NCI-H1105 (cell line): ENCODE measurements at places on chromosomes 1 and 21.

DNA sequence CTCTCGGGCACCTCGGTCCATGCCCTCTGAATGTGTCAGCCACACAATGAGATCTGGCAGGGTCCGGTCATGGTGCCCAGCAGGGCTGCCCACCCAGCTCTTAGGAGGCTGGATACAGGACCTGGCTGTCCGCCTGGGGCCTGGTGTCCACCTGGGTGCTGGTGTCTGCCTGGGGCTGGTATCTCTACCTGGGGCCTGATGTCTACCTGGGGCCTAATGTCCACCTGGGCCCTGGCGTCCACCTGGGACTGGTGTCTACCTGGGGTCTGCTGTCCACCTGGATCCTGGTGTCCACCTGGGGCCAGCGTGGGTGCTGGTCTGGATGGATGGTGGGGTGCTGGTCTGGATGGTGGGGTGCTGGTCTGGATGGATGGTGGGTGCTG is 45.1 kb upstream of the ACTRT2 start:
- no peak for DNase-seq

GRCh38 chr1:94698759-94699502 is 121.2 kb upstream of the SLC44A3 start:
- DNase-seq = no peak

DNA sequence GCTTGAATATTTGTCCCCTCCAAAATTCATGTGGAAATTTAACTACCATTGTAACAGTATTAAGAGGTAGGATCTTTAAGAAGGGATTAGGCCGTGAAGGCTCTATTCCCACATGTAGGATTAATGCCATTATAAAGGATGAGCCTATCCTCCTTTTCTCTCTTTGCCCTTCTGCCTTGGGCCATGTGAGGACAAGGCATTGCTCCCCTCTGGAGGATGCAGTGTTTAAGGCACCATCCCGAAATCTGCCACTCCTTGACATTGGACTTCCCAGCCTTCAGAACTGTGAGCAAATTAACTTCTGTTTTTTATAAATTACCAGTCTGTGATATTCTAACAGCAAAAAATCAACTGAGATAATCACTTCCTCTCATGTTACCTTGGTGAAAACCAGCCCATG is 124.4 kb downstream of the TOMM20 start:
- no peak for DNase-seq

GRCh38 chr1:215001419-215002021 is 81.0 kb upstream of the KCNK2 start:
- peak; percentile 22 for DNase-seq

DNA sequence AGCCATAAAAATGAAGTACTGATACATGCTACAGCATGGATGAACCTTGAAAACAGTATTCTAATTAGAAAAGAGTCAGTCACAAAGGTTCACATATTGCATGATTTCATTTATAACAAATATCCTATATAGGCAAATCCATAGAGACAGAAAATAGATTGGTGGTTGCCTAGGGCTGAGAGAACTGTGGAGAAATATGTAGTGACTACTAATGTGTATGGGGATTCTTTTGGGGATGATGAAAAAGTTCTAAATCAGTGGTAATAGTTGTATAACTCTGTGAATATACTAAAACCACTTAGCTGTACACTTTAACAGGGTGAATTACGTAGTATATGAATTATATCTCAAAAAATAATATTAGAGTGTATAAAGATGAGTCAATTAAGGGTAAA is 45.8 kb downstream of the RNF115 start:
- no peak for DNase-seq

DNA sequence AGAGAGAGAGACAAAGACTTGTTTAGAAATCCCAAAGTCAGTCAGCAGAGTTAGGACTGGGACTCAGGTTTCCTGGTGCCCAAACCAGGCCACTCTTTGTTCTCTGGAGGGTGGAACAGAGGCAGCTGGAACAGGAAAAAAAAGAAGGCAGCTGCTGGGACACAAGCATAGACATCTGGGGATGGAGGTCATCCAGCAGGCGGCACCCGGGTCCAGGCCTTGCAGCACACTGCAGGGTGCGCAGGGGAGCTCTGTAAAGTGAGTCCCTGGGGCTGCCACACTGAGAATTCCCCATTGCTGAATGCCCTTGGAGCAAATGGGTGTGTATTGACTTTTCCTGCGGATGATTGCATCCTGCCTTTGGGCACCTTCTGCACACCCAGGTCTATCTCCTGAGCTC is 222.9 kb upstream of the CSF3R start:
- DNase-seq = no peak

DNA sequence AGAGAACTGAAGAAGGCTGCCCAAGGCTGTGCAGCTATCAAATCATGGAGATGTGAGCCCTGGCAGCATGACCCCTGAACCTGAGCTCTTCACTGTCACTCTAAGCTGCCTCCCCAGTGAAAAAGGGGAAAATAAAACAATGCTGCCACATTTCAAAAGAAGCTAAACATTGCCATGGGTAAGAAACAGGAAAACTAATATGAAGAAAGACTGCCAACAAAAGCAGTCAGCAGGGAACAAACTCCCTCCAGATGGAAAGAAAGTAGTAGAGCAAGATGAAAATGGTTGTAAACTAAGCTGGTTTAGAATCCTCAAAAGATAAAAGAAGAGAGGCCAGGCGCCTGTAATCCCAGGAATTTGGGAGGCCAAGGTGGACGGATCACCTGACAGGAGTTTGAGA is 36.2 kb upstream of the CSF1 start:
- no peak for DNase-seq

- no peak for DNase-seq
These were observed 277.1 kb upstream of the DUSP10 start for GRCh38 chr1:222019029-222019428.

- DNase-seq = peak; percentile 55
These were observed at the start of gene SERTAD4 for GRCh38 chr1:210232511-210233215. SERTAD4 (plus strand) TSS chr1:210232796; CDS start chr1:210237961, 5,165 bp downstream.

DNA sequence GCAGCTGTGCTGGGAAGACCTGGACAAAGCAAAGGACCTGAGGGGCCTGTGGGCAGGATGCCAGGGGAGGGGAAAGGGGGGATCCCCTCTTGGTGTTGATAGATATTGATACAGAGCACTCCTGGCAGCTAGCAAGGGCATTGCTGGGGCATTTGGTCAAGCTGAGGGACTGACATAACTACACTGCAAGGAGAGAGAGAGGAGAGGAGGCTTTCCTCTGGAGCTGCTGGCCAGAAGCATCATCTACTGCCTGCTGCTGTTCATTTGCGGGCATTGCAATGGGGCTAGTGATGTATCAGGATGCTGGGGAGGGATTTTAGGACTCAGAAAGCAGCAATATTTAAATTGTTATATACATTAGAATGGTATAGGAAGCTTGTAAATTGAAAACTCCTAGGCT is 142.0 kb downstream of the ZNF648 start:
- no peak for DNase-seq

- no peak for DNase-seq
These were observed 8.3 kb downstream of the TGFBR3 start for GRCh38 chr1:91877574-91878208.

DNA sequence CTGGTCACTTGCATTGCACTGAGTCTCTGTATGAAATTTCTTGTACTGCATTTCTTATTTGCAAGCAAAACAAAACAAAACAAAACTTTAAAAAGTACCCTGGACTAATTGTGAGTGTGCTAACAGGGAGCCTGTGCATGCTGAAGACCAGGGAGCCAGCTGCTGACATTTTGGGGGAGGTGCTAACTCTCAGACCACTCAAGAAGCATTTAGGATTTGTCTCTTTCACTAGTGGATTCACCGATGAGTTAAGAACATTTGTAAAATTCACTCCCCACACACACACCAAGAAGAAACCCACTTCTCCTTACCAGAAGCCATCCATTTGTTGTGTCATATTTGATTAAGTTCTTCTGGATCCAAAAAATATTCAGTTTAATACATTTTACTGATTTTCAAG is 95.7 kb upstream of the C1orf105 start:
- DNase-seq = no peak

- DNase-seq = peak; percentile 20
These were observed 14.2 kb upstream of the SLC44A3 start for GRCh38 chr1:94805912-94806311.

DNA sequence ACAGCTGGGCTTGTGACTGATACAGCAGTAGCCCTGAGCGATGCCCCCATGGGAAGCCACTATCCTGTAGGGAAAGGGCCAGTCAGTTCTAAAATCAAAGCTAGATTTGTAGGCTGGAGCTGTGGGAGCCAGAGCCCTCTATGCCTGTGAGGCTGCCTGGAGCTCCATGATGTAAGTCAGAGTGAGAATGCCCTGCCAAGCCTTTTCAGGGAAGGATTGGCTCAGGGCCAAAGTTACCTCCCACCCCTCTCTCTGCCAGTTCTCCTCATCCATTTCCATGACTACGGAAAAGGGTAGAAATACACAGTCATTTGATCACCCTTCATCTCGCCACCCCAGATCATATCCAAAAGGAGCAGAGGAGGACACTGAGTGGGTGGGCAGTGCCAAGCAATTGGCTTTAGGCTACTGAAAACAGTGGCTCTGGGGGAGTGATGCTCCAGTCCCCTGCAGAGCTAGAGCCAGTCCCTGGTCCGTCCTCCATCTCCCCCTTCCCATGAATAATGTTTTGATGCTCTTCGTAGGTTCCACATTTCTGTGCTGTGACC is 59.5 kb upstream of the KCNA3 start:
- peak; percentile 88 for DNase-seq

- DNase-seq = peak; percentile 8
These were observed 618 bp downstream of the CLCC1 start for GRCh38 chr1:108962681-108963051.

GRCh38 chr1:10969267-10969970 is 43.0 kb upstream of the TARDBP start:
- DNase-seq = peak; percentile 71

- no peak for DNase-seq
These were observed 153.7 kb upstream of the ST6GALNAC5 start for GRCh38 chr1:76713535-76713934.

DNA sequence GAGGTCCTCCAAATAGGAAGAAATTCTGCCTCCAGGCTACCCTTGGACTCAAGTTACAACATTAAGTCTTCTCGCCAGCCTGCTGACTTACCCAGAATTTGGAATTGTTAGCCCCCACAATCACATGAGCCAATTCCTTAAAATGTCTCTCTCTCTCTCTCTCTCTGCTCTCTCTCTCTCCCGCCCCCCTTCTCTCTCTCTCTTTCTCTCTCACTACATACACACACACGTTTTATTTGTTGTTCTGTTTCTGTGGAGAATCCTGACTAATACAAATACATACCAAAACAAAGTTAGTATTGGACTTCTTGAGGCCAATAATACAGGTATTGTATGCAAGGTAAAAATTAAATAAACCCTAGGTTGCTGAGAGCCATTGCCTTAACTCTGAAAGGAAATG is 72.1 kb downstream of the TNFSF18 start:
- no peak for DNase-seq

DNA sequence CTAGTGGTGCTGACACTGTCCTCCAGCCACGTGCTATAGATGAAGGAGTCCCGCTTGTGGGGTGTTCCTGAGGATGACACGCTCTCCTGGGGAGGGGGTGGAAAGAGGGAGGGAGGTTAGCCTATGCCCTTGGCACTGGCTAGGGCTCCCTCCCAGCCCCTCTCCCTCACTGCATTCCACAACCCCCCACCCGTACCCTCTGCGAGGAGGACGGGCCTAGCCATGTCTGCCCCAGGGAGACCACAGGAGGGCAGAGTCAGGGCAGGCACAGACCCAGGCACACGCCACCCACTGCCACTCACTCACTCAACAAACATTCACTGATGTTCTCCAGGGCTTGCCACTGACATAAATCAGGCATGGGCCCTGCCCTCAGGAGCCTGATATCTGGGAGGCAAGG is 70.7 kb downstream of the RAP1GAP start:
- no peak for DNase-seq

DNA sequence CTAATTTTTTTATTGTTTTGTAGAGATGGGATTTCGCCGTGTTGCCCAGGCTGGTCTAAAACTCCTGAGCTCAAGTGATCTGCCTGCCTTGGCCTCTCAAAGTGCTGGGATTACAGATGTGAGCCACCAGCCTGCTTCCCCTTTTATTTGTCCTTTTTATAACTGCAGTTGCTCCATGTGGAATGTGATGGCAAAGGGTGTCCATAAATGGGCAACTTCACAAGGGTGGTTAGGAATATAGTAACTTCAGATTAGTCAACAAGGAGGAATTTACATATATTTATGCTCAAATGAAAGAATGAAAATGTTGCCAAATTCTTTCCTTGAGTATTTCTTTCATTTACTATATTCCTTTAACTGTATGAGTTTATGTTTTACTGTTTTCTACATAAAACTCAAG is 182.9 kb downstream of the BACH1 start:
- DNase-seq = no peak

DNA sequence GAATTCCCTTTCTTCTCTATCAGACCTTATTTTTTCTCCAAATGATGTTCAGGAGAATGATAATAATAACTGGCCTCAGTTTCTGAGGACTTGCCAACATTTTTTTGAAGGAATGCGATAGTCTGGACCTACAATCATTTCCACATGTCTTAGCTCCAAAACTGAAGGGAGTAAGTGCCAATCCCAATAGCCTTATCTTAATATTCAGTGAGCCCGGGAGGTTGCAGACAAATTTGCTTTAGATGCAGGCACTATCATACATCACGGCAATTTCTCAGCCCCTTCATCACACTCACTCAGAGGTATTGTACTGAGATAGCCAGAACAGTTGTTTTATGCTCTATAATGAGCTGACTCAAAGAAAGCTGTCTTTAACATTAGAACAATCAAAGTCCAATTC is 796.9 kb downstream of the ADGRL2 start:
- no peak for DNase-seq

GRCh38 chr21:15079269-15079668 is 14.5 kb upstream of the NRIP1 start:
- no peak for DNase-seq

GRCh38 chr1:79044974-79045650 is 38.6 kb upstream of the ADGRL4 start:
- DNase-seq = no peak

DNA sequence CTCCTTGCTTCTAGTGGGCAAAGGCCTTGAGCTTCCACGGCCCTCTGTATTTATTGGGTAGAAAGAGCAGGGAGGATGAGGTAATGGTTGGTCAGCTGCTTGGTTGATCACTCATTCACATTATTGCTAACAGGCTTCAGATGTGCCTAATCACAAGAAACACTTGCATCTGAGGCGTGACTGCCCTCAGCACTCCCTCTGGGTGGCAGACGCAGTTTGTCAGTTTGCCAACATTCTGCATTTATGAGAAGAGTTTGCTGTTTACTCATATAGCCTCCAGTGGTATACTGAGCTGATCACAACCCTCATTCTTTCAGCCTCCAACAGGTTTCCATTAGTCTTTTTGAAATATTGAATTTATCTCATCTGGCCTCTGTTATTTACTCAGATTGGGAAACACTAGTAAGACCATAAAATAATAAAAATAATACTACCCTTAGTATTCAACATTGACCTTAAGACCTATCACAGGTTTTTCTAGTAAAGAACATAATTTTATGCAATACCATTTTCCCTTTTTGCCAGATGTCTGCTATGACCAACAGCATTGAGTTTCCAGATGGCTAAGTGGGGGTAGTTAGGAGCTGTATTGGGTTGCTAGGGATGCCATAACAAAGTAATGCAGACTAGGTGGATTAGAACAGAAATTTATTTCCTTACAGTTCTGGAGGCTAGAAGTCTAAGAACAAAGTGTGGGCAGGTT is 53.3 kb downstream of the PTGFR start:
- no peak for DNase-seq

- DNase-seq = peak; percentile 90
These were observed at the start of gene ZNF436 for GRCh38 chr1:23369335-23370013. ZNF436 (minus strand) TSS chr1:23369836; CDS start chr1:23368005, 1,831 bp downstream.
